ENCODE measurements at places on chromosomes 16 and 17.

DNA sequence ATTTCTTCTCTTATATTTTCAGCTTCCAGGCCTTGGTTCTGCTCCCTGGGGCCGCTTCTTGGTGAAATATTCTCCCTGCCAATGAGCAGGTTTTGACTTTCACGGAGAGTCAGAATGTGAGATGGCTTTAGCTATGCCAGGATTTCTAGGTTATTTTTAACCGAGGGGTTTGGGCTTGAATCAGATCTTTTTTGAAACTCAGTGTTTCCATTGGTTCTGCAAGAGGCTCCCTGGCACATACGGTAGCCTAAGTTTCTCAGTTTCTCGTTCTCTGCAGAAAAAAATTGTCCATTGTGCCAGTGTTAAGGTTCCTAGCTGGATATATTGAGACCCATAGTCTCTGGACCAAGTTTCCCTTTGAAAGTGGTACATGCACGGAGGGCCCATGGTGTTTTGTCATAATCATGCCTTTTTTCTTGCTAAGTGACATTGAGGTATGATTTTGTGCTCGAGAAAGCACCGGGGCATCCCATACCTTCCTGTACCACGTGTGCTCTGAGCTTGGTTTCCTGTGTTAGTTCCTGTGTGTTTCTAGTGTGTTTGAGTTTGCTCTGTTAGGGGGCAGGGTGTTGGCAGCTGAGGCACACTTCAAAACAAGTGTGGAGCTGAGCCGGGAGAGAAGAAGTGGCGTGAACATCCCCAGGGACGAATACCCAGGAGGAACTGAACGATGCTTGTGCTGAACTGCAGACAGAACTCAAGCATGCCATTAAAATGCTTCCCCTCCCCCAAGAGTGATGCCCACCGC lies 127.2 kb downstream of the HS3ST3B1 start:
- DNase-seq: peak; percentile 12

- no peak for DNase-seq
Observed at GRCh38 chr17:56744721-56745120, 89.0 kb downstream of the C17orf67 start.

GRCh38 chr16:24721830-24722238 lies 7.6 kb upstream of the TNRC6A start:
- DNase-seq: peak; percentile 56

- DNase-seq: no peak
Observed at GRCh38 chr16:31703526-31704128, 170.0 kb upstream of the ZNF267 start.

DNA sequence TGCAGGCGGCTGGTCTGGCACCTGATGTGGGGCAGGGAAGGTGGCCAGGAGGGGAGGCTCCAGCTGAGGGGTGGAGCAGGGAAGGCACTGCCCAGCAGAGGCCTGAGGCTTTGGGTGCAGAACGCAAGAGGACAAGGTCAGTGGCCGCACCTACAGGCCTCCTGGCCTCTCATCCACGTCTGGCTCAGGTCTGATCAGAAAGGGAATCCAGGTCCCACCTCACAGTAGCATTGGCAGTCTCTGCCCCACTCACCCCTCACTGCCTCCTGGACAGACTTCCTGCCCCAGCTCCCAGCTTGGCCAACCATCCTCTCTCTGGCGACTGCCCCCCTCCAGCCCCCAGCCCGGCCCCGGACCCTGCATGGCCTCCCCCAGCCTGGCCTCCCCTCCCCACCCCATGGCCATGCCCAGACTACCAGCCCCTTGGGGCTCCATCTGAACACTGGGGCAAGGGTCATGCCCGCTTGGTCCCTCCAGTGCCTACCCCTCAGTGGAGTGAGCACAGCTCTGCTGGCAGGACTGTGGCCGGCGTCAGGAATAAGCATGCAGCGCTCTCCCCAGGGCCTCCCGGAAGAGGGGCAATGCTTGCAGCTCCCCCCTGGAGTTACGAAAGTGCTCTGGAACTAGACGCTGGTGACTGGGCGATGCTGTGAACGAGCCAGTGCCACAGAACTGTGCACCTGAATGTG lies 4.6 kb downstream of the UTS2R start:
- no peak for DNase-seq

GRCh38 chr17:77143306-77143705 lies 2.5 kb downstream of the SEC14L1 start:
- DNase-seq: no peak

GRCh38 chr17:7403727-7403976 lies 245 bp downstream of the TMEM256 start:
- DNase-seq: no peak

DNA sequence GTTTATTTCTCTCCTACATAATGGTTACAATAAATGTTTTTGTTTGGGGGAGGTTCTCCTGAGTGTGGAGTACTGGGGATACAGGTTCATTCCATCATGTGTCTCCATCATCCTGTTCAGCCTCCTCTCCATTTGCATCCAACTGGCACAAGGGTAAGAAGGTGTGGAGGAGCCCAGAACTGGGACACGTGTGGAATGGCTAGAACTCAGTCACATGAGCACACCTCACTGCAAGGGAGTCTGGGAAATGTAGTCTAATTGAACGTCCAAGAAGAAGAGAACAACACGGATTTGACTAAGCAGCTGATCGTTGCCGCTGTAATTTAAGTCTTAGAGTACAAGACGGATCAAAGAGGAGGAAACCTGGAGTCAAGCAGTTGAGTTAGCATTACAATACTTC lies 6.1 kb downstream of the OR1A1 start:
- no peak for DNase-seq

DNA sequence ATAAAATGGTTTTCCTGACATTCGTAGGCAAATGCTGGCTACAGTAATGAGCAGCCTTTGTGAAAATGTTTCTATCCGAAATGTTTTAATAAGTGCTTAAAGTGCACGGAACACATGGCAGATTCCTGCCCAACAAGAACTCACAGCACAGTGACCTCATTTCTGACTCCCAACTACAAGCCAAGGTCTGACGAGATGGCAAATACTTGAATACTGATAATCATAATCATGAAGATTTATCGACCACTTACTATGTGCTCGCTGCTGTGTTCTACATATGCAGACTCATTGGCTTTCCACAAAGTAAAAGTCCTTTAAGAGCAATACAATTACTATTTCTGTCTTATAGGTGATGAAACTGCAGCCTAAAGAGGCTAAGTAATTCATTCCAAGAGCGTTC lies 238.1 kb upstream of the CDH5 start:
- no peak for DNase-seq

DNA sequence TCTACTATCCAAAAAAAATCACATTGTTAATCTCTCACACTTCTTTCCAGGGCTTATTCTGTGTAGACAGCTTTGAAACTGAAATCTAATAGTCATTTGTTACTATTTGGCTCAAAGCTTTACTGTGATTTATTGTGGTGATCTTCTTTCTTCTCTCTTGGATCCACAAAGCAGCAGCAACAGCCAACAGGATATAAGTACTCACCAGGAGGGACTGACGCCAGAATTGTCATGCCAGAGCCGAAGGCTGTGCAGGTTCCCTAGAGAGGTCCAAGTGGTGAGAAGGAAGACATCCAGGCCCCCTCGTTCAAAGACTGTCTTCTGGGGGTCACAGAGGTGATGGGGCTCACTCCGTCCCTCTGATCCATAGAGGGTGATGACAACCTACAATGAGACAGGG lies 33.3 kb downstream of the PKD1L3 start:
- DNase-seq: no peak

DNA sequence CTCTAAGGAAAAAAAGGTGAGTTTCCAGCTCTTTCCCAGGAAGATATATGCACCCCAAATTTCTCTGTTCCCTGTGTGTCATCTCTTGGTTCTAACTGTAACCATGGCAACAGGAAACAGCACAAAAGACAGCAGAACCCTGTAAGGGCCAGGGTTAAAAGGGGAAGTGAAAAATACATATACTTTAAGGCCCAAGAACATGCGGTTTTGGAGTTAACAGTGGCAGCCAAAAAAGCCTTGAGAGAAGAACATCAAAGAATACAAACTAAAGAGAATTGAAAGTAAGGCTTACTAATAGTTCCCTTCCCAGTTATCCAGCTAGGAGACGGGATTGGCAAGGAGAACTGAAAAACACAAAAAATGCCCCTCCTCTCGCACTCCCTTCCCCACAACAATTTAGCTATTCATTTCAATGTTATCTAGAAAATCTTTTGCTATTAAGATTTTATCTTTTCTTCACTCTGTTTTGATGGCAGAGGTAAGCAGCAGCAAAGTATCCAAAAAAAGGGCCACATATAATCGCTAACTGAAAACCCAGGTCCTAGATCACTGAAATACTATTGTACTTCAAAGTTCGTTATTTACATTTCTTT lies 1.5 kb downstream of the SPOP start:
- DNase-seq: no peak

DNA sequence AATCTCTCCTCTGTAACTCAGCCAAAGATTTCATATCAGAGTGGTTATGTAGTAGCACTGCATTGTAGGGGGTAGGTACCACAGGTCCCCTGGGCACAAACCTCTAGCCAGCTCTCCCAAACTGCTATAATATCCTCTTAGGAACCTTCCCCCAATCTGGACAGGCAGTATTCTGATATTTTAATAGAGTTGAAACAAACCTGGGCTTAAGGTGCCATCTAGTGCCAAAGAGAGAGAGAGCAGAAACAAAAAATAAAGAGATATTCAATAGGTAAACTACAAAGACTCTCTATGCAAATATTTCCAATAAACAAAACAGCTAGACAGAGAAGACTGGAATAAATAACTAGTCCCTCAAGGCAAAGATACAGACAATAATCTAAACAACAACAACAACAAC lies 1070.0 kb downstream of the CDH11 start:
- no peak for DNase-seq

DNA sequence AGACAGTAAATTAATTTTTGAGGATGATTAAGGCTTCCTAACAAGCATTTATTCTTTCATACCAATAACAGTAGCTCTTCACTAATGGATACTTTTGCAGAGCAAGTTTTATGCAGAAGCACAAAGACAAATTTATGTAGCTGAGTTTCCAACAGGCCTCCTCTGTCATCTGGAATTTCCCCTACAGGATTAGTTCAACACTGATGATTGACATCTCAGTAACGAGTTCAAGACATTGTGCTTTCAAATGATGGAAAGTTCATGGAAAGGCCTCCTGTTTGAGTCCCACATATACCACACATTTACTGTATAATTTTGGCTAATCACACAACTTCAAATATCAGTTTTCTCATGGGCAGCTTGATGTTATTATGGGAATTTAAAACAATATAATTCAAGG lies 40.6 kb downstream of the ABCA10 start:
- no peak for DNase-seq

DNA sequence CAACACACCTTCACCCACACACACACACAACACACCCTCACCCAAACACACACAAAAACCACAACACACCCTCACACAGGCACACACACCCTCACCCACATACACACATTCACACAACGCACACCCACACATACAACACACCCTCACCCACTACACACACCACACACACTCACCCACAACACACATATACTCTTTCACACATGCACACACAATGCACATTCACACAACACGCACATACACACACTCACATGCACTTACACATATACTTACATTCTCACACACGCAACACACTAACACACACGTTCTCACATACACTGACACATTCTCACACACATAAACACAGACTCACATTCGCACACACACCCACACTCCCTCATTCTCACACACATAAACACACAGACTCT lies 3.8 kb downstream of the ASGR1 start:
- DNase-seq: no peak

DNA sequence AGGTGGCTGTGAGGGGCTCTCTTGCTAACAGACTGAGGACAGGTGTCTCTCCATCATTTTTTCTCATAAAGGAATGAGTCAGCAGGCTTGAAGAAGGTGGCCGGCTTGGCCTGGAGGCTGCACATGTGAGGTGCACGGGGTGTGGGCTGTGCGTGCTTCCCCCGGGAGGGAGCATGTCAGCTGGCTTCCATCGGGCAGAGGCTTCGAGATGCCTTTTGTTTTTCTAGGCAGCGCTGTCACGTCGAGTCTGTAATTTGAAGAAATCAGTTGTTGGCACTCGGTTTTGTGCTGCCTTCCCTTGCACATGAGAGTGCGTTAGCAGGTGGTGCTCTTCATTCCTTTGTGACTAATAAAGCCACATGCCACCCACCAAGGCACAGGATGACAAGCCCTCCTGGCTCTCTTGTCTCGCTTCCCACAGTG lies 89.7 kb downstream of the NPIPB11 start:
- no peak for DNase-seq

GRCh38 chr16:54817432-54817831 lies 113.2 kb upstream of the IRX5 start:
- DNase-seq: no peak

DNA sequence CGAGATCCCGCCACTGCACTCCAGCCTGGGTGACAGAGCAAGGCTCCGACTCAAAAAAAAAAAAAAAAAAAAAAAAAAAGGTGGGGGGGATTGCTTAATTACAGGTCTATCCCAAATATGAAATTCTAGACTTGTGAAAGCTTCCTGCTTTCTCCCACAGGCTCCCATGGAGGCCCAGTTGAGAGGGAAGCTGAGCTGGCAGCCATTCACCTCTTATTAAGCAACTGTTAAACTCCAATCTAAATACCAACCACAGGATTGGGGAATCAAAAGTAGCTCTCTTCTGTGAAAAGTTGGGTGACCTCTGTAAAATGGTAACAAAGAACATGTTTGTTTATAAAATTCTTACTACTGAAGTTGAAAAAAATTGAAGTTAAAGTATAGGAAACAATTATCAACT lies 45.8 kb upstream of the STAC2 start:
- DNase-seq: no peak

- DNase-seq: no peak
Observed at GRCh38 chr17:32311028-32311536, 30.9 kb downstream of the C17orf75 start.

- no peak for DNase-seq
Observed at GRCh38 chr16:9316615-9317014, 225.2 kb downstream of the HAPSTR1 start.

- DNase-seq: no peak
Observed at GRCh38 chr16:68492543-68493411, 44.5 kb upstream of the SMPD3 start.

DNA sequence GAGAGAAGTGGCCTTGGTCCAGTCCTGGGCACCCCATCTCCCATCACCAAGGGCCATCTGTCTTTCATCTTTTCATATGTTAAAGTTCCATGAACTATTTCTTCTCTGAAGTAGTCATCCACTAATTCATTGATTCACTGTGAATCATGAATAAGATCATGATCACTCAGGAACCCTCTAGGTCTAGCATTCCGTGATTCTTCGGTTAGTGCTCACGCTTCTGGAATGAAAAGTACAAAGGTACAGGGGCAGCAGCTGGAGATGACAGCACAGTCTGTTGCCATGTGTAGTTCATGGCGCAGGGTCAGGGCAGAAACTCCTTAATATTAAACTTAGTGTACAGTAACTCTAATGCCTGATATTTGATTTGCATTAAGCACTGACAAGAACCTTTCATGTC lies 127.1 kb downstream of the CDH13 start:
- no peak for DNase-seq

GRCh38 chr16:12009462-12009861 lies 32.9 kb downstream of the SNX29 start:
- DNase-seq: no peak

DNA sequence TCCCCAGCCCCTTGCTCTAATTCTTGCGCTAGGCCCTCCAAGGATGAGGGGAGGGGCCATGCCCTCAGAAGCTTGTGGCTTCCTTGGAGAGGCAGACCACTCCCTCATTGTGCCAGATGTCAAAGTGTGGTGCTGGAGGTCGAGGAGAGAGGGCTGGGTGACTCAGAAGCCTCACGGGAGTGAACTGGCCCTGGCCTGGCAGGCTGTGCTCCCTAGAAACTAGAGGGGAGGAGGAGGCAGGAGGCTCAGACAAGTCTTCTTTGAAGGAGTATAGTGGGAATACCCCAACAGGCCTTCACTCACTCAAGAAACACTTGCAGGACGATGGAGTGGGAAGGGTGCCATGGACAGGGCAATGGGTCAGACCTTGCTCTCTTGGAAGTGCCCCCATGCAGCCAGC lies 18.5 kb downstream of the ANKRD40 start:
- no peak for DNase-seq
